ENCODE measurements at places on chromosomes 1 and 21.

- no peak for DNase-seq
These were observed 15.5 kb downstream of the IFNGR2 start for GRCh38 chr21:33418691-33419090.

DNA sequence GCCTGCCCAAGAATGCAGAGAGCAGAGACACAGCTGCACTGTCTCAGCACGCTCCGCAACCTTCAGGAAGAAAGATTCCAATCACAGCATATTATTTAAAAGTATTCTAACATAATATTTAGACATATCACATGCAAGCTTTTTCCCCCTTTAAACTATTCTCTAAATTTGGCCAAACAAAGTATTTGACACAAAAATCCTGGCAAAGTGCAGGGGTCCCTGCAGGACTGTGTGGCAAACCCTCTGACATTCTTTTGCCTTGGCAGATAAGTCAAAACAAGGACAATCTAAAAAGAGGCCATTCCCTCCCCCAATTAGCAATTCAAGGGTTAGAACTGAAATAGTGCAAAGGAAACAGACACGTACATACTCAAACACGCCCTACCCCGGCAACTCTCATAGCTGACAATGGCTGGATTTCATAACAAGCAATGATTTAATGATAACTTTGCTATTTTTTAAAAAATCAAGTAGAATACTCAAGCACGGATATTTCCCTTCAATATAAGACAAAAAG lies 225.3 kb downstream of the MRPL39 start:
- no peak for DNase-seq

DNA sequence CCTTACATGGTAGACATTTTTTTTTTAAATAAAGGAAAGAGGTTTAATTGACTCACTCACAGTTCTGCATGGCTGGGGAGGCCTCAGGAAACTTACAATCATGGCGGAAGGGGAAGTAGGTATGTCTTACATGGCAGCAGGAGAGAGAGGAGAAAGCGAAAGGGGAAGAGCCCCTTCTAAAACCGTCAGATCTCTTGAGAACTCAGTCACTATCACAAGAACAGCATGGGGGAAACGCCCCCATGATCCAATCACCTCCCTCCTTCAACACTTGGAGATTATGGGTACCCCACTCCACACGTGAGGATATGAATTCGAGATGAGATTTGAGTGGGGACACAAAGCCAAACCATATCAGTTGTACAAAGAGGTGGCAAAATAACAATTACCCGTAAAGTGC lies 301.7 kb downstream of the GRIK1 start:
- no peak for DNase-seq

GRCh38 chr1:45622524-45623394 lies 1.1 kb downstream of the CCDC17 start:
- no peak for DNase-seq

GRCh38 chr1:91226741-91227140 lies 177.9 kb downstream of the HFM1 start:
- no peak for DNase-seq

- no peak for DNase-seq
These were observed 157.2 kb upstream of the UBE2U start for GRCh38 chr1:64046243-64046642.

DNA sequence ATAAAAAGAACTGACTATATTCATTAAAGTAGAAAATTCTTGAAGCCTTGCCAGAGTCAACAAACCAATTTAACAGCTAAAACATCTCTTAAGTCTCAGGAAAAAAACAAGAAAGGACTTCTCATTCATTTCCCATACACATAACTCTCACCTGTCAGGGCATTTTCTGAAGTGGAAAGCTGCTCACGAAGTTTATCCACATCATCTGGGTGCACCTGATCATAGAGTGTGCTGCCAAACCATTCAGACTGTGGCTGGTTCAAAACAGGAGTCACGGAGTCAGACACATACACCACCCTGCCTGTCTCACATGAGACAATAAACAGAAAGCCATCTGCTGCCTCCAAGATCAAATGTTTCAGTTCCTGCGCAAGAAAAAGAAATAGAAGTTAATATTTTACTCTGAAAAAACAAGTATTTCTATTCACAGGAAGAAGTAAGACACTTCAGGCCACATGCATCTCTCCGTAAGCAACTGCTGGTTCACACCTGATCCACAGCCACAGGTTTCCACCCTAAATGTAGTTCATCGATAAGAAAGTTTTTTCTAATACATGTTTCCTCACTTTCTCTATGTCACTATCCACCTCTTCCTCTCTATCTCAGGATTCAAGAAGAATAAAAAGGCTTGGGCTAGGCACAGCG lies 28.2 kb upstream of the CTSK start:
- DNase-seq = no peak

GRCh38 chr1:165855010-165855838 lies 27.8 kb downstream of the UCK2 start:
- no peak for DNase-seq

- DNase-seq = no peak
These were observed 80.3 kb downstream of the RNF220 start for GRCh38 chr1:44485229-44485933.

GRCh38 chr1:169692756-169693460 lies 18.5 kb downstream of the SELL start:
- DNase-seq = no peak

Data from D721Med (cell line).